Activated effector memory CD4-positive, alpha-beta T cell treated with Interleukin-2 at 50 U/mL for 16 hours (primary cell): ENCODE measurements at places on chromosomes 16 and 17.

- DNase-seq = no peak
Observed at GRCh38 chr17:80797741-80798594, 193.7 kb upstream of the CHMP6 start.

DNA sequence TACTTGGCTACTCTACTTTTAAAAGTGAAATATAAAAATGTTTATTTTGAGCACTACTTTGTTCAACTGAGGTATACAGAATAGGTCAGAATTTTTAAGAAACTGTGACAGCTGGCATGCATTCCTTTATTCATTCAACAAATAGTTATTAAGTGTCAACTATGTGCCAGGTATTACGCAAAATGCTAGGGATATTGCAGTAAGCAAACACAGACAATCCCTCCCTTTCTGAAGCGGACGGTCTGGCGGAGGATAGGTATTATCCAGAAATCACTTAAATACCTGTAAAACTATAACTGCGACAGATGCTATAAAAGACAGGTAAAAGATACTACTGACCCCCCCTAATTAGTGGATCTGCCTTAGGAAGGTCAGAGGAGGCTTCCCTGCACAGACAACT is 26.1 kb downstream of the METTL16 start:
- no peak for DNase-seq

- no peak for DNase-seq
Observed at GRCh38 chr17:82234211-82235055, 5.6 kb downstream of the SLC16A3 start.

- no peak for DNase-seq
Observed at GRCh38 chr17:10022416-10022815, 117.3 kb upstream of the RCVRN start.

GRCh38 chr16:66619534-66620428 is 15.3 kb downstream of the CMTM3 start:
- DNase-seq = no peak

DNA sequence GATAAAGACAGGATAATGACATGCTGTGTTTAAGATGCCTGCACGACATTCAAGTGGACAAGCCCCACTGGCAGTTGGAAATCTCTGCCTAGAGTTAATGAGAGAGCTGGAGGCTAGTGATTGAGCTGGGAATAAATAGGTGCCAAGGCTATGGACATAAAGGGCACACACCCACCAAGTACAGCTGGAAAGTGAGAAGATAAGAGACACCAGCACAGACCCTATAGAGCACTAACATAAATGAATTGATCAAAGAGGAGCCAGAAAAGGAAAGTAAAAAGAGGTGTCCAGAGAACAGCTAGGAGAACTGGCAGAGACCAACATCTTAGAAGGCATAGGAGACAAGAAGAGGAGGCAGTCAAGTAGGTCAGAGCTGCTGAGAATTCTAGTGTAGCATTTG is 101.2 kb downstream of the YPEL2 start:
- DNase-seq = no peak

GRCh38 chr16:89902980-89903379 is 15.7 kb upstream of the MC1R start:
- DNase-seq = no peak

DNA sequence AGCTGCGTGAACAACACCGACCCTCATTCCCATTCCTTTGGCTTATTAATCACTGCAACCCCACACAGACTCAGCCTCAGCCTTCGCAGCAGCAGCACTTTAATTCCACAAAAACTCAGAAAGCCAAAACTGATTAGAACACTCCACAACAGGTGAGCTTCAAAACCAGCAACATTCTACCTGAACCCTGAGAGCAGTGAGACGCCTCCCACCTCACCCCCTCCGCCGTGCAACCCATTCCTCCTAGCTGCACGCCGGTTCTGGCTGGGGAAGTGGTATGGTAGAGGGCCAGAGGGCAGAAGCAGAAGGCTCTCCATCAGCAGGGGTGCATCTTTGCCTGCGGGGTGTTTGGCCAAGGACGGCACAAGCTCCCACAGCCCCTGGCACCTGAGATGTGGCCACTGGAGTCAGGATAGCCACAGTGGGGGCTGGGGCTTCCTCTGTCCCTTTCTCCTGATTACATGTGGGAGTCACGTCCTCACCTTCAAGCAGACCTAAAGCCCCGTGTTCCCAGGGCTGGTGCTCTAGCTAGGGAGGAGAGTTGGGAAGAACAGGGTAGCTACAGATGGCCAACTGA is 1.6 kb downstream of the BORCS6 start:
- DNase-seq = no peak

DNA sequence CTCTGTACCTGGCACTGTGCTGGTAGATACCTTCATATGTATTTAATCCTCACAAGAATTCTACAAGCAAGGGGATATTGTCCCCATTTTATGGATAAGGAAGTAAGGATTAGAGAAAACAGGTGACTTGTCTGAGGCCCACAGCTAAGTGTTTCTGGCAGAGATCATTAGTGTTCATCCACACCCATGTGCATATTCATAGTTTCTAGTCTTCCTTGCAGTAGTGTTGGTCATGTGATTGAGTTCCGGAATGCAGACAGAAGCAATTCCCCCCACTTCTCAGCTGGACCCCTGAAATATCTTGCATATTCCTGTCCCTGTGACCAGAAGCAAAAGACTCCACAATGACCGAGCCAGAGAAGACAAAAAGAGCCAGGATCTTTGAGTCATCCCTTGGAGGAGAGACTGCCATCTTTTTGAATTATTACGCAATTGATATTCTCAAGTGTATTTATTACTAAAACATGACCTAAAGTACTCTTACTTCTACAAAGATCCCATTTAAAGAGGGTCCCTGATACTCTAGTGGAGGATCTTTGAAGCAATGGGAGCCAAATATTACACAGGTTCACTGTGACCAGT is 43.4 kb downstream of the SOX9 start:
- DNase-seq = no peak

GRCh38 chr16:89473791-89474414 is 16.5 kb downstream of the ANKRD11 start:
- DNase-seq = no peak

DNA sequence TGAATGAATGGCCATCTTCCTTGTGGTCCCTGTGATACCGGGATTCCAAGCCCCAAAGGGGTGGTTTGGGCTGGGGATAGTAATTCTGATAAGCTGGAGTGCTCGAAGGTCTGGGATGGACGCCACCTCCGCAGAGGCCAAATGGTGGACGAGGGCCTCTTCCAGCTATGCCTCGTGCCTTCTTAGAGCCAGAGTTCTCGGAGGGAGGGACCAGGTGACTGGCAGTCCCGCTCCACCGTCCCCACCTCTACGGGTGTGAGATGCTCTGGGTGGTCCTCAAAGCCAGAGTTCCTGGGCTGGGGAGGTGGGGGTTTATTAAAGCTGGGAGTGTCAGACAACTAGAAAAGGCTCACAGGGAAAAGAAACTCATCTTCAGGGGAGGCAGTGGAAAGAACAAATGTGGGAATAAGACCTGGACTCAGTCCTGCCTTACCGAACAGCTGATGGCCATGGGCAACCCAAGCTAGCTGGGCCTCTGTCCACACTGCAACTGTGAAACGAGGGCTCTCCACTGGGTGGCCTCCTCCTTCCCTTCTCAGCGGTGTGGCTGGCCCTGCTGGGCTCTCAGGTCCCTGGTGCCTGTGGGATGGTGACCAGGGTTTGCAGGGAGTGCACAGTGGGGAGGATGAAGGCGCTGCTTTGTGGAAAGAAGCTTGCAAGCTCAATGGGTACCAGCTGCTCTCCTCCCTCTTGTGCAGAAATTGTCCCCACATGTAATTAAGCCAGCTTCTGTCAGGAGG is 75.2 kb downstream of the N4BP1 start:
- DNase-seq = no peak
